ENCODE measurements at places on chromosomes 1 and 21.

DNA sequence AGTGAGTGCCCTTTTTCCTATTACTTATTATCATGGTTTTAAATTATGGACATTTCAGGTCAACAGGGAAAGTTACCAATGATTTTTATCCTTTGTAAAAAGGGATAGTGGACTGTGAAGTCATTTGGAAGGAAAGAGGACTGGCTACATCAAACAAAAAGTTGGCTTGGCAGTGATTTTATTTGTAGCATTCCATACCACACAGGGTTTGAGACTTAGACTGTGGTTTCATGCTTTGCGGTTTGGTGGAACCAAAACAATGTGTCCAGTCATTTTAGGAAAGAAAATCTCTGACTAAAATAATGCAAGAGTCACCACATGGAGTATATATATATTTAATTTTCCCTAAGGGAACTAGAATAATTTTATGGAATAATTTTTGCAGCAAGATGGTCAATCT is 239.5 kb downstream of the HMCN1 start:
- H3K4me3 ChIP-seq, result no peak overlapping the region
- H3K27me3 ChIP-seq, result no peaks in the 10 kb centered on the region
- no peak overlapping the region for H3K27ac ChIP-seq
- no peak for DNase-seq

GRCh38 chr1:22238356-22239224 is 95.7 kb upstream of the WNT4 start:
- peaks cover 4% of the 10 kb centered on the region for H3K27me3 ChIP-seq
- H3K4me3 ChIP-seq, result no peak overlapping the region
- peaks cover 32% of the 10 kb centered on the region for H3K4me1 ChIP-seq
- no peaks in the 10 kb centered on the region for H3K36me3 ChIP-seq
- no peak overlapping the region for H3K27ac ChIP-seq

DNA sequence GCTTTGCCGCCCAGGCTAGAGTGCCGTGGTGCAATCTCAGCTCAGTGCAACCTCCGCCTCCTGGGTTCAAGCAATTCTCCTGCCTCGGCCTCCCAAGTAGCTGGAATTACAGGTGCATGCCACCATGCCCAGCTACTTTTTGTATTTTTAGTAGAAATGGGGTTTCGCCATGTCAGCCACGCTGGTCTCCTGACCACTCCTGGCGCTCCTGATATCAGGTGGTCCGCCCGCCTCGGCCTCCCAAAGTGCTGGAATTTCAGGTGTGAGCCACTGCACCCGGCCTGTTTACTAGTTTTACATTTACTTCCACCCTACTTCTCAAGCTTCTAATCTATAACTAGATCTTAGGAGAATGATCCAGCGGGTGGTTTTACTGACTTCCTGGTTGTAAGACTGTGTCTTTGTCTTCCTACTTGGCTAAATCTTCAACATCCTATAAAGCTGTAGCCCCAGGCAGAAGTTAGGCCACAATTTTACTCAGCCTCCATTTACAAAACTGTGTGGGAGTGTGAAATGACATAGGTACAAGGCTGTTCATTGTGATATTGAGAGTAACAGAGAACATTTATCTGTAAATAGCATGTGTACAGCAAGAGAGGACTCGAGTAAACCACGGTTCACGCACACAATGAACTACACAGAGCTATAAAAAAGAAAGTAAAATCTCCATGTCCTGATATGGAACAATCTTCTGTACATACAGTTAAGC is 9.6 kb upstream of the POU2F1 start:
- H3K4me1 ChIP-seq, result no peaks in the 10 kb centered on the region
- no peak overlapping the region for H3K27ac ChIP-seq
- no peaks in the 10 kb centered on the region for H3K27me3 ChIP-seq
- no peak for DNase-seq
- no peaks in the 10 kb centered on the region for H3K36me3 ChIP-seq

DNA sequence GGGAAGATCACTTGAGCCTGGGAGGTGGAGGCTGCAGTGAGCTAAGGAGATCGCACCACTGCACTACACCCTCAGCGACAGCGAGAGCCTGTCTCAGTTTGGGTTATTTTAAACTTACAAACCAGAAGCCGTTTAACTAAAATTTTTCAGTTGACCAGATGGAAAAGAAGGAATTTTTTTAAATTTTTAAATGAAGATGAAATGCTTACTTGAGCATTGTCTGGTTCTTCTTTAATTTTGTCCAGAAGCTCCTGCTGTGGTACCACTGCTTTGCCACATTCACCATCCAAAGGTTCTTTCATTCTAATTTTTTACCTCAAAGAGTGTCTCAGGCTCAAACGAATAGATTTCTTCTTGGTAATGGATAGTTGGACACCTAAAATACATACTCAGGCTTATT is 1.4 kb downstream of the ZMYM6 start:
- DNase-seq, result no peak
- H3K4me3 ChIP-seq, result peak overlapping the region; percentile 97
- H3K27ac ChIP-seq, result peak overlapping the region; percentile 99
- H3K27me3 ChIP-seq, result peaks cover 2% of the 10 kb centered on the region

DNA sequence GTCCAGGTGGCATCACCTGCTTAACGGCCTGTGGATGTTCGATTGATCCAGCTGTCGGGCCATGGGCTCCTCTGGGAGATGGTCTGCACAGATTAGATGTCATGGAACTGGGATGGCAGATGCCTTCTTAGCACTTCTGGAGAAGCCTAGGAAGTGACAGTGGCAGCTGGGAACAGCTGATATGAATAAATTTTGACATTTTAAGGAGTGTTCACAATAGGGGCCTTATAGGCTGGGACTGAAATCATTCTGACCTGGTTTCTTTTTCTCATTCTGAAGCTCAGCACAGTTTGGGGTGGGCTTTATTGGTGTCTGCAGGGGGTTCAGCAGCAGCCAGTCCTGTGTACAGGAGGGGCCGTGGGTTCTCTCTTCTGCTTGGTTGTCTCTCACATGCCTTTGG is 175.3 kb downstream of the CACNA1E start:
- no peak overlapping the region for H3K27ac ChIP-seq
- no peaks in the 10 kb centered on the region for H3K36me3 ChIP-seq
- no peak overlapping the region for H3K4me3 ChIP-seq

GRCh38 chr1:54139711-54140110 is 13.1 kb downstream of the CDCP2 start:
- H3K4me3 ChIP-seq, result no peak overlapping the region
- H3K27ac ChIP-seq, result no peak overlapping the region
- H3K4me1 ChIP-seq, result peaks cover 36% of the 10 kb centered on the region
- H3K36me3 ChIP-seq, result no peaks in the 10 kb centered on the region
- DNase-seq, result no peak
- no peaks in the 10 kb centered on the region for H3K27me3 ChIP-seq

DNA sequence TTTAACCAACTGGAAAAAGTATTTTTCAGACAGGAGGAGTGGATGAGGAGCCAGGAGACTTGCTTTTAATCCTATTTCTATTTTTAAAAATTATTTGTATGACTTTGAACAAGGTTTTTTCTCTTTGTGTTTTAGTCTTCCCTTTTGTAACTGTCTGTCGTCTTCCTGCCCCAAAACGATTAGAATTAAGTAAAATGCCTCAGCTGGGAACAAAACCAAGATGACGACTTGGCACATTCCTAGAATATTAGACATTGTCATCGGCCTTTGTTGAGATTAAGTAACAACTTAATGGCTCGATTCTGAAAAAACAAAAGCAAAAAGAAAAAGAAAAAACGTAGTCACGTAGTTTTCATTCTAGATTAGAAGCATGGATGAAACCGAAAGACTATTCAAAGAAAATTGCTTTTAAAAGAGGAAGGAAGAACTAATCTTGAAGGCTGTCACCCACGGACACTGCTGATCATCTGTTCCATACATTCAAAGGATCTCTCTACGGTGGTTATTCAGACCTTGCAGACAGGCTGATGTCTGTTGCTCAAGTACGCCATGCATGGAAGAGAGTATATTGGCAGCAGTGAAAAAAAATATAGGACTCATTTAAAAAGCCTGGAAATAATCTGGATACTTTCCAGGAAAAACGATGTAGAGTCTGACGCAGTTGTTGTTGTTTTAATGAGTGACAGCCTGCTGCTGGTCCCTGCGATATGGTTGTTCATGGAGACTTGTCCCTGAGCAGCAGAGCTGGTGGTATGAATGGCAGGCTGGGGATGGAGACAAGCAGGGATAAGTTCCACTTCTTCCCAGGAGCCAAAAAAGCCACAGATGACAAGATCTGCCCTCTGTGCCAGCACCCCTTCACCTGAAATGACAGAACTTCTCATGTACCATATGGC is 16.8 kb downstream of the GNG4 start:
- peak overlapping the region; percentile 13 for H3K4me3 ChIP-seq
- no peaks in the 10 kb centered on the region for H3K36me3 ChIP-seq
- DNase-seq, result no peak
- H3K27me3 ChIP-seq, result no peaks in the 10 kb centered on the region
- H3K27ac ChIP-seq, result peak overlapping the region; percentile 45

DNA sequence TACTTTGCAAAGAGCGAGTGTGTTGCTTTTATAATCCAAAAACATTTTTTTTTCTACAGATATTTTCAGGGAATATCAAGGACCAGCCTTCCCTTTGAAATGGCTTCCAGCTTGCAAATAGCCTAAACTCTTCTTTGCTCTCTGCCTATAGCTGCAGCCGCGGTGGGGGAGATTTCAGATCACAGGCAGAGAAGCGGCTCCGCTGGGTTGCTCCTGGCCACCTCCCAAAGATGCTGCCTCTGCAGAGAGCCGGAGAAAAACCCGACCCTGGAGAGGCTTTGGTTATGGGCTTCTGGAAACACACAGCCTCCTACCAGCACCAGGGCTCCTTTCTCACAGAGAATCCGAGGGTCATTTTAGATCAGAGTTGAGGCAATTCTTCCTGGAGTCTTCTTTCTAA is 18.6 kb upstream of the PAX7 start:
- DNase-seq, result no peak
- peaks cover 77% of the 10 kb centered on the region for H3K27me3 ChIP-seq
- H3K4me1 ChIP-seq, result peaks cover 7% of the 10 kb centered on the region
- no peaks in the 10 kb centered on the region for H3K36me3 ChIP-seq

DNA sequence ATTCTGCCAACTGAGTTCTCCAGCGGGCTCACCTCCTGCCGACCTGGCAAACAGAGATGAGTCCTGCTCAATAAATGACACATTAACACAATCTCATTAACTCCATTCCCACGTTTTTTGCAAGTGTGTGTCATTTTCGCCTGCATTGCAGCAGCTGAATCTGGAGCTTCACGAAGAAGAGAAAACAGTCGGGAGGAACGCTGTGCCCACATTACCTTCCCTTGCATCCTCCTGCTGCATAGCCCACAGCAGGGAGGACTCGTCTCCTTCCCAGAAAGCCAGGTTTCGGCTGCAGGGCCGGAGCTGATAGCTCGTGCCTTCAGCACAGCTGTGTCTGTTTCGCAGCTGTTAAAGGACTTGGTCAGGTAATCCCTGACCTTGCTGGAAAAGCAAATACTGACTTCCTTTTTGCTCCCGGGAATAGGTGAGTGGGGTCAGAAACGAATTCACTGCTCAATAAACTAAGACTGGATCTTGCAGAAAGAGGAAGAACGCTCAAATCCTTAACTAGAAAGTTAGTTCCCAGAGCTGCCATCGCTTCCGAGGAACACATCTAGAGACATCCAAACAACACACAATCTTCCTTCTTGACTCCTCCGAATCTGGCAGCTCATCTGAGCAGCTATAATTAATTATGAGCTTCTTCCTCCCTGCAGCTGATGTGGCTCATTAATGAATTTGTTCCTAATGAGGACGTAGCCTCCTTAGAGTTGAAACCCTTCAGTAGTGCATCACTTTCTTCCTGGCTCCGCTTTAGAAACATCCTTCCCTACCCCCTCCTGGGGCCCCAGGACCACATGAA is 33.0 kb downstream of the KANK4 start:
- DNase-seq, result no peak
- H3K4me1 ChIP-seq, result peaks cover 72% of the 10 kb centered on the region
- no peak overlapping the region for H3K27ac ChIP-seq
- peak overlapping the region; percentile 34 for H3K4me3 ChIP-seq
- no peaks in the 10 kb centered on the region for H3K36me3 ChIP-seq

GRCh38 chr1:33093004-33093403 is 12.1 kb downstream of the AZIN2 start:
- peaks cover 3% of the 10 kb centered on the region for H3K36me3 ChIP-seq
- no peak overlapping the region for H3K27ac ChIP-seq
- no peak for DNase-seq

DNA sequence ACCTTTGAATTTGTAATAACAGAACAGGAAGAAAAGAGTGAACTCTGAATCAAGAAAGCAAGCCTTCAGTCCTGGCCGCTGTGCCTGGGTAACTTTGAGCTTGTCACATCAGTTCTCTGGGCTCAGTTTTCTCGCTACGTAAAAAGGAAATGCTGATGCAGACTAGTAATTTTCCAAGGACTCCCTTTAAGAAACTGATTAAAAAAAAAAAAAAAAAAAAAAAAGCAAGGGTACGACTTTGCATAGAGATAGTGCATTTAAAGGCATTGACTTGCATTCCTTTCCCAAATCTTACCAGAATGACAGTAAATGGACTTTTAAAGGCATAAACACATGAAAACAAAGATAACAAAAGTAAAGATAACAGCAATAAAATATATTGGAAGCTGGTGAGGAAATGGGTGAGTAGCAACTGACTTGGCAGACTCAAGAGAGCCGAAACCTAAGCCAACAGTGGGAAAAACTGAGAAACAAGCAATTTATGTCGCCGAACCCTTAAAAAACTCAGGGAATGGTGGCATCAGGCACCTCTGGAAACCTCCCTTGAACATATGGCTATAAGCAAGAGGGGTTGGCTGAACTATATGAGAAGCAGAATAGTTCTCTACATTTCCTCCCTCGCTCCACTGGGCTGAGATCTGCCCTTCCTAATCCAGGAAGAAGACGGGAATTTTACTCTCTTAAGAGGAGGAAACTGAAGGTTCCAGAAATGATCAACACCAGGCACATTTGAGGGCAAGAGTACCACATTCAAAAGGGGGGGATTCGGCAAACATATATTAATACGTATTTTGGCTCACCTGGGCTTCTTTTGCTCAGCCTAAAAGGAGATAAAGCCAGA is 189.2 kb downstream of the CDC7 start:
- no peak for DNase-seq
- H3K4me3 ChIP-seq, result peak overlapping the region; percentile 20
- H3K4me1 ChIP-seq, result peaks cover 32% of the 10 kb centered on the region
- no peaks in the 10 kb centered on the region for H3K27me3 ChIP-seq
- peak overlapping the region; percentile 18 for H3K27ac ChIP-seq

- H3K4me1 ChIP-seq, result peaks cover 1% of the 10 kb centered on the region
- peaks cover 31% of the 10 kb centered on the region for H3K36me3 ChIP-seq
- H3K27ac ChIP-seq, result no peak overlapping the region
- no peak overlapping the region for H3K4me3 ChIP-seq
- no peak for DNase-seq
- no peaks in the 10 kb centered on the region for H3K27me3 ChIP-seq
Observed at GRCh38 chr1:213089924-213090677, 39.1 kb downstream of the RPS6KC1 start.

DNA sequence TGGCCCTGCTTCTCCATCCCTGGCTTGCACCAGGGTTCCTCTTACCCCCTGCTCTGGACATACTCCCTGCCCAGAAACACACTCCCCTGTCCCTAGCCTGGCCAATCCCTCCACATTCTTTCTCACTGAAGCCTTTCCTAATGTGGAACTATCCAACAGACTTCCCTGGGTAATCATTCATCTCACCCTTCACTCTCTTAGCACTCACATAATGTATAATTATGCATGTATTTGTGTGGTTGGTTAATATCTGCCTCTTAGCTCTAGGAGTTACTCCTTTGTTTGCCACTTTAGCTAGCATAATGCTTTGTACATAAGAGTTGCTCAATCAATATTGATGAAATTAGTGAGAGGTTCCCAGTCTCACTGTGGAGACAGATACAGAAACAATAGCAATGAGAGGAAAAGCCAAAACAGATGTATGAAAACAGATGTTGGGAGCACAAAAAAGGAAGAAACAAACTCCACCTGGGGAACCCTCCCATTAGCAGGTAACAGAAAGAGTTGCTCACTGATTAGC is 76.9 kb upstream of the WARS2 start:
- H3K27ac ChIP-seq, result no peak overlapping the region
- no peaks in the 10 kb centered on the region for H3K4me1 ChIP-seq
- H3K27me3 ChIP-seq, result no peaks in the 10 kb centered on the region
- H3K36me3 ChIP-seq, result no peaks in the 10 kb centered on the region
- H3K4me3 ChIP-seq, result no peak overlapping the region

Data from mesothelial cell of epicardium (in vitro differentiated cells).